Thymus (tissue), 14 donors: ENCODE measurements at places on chromosomes 7 and 10. TPM values are rescaled to one million over a fixed set of nuclear protein-coding genes. Genes with fewer than 3 reads are reported as not detected.

DNA sequence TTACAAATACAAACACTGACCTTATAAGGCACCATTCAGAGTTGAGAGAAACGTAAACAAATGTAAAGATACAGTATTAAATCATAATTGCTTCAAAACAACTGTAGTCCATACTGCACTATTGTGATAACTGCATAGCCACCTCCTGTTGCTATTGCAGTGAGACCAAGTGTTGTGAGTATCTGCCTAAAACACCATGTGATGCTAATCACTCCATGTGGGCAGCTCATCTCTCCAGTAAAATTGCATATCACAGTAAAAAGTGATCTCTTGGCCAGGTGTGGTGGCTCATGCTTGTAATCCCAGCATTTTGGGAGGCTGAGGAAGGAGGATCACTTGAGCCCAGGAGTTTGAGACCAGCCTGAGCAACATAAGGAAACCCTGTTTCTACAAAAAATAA is 26.8 kb upstream of the PRF1 start:
- no peak for DNase-seq

- no peak for DNase-seq
These were observed 374.0 kb downstream of the CALN1 start for GRCh38 chr7:72038022-72038732.

SEMA3E gene
- total RNA-seq, result 3.1 TPM

SPDYE6 gene
- not detected for total RNA-seq

NCAPG2 gene
- 22.7 TPM for total RNA-seq

DNA sequence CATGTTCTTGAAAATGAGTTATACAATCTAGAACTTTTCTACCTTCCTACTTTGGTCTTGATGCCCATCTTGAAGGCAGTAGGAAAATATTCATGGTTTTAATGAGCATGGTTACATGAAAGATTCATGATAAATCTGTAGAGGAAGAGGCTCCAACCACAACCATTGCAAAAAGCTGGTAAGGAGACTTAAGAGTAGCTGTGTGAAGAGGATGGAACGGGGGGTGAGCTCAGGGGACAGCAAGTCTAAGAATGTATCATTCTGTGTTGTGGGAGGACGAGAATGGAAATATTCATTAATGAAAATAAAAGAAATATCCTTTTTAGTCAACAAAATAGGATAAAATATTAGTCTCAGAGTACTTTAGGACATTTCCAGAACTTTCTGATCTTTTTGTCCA is 81.1 kb downstream of the BMPER start:
- no peak for DNase-seq

DNA sequence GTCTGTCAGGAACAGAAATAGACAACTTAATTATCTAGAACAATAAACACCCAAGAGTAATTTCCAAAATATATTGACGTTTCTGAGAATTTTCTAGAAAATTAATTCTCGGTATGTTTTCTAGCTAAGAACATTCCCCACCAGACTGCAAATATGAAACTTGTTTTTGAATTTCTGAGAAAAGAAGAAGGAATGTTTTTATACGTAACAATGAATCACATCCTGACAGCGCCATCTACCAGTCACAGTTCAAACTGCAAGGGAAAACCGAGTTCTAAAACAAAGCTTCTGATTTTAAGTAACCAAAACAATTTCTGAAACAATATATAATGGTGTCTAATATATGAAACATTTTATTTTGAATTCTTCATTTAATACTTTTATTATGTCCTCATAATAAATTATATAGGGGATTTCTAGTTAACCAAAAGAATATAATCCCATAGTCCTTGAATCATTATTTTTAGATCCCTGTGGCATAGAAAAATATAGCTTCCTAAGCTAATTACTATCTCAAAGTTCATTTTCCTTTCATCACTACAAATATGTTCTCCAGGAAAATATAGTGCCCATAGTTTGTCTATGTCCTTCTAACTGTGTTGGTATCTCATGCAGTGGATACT is 34.5 kb upstream of the MEOX2 start:
- DNase-seq, result peak; percentile 1

- no peak for DNase-seq
These were observed 38.3 kb downstream of the WBP1L start for GRCh38 chr10:102781921-102782557.
